Hypothalamus (tissue), 51 donors: ENCODE measurements at places on chromosomes 11 and 22.
A peak's percentile ranks its signal among the peaks of the same experiment; 100 is the strongest.

DNA sequence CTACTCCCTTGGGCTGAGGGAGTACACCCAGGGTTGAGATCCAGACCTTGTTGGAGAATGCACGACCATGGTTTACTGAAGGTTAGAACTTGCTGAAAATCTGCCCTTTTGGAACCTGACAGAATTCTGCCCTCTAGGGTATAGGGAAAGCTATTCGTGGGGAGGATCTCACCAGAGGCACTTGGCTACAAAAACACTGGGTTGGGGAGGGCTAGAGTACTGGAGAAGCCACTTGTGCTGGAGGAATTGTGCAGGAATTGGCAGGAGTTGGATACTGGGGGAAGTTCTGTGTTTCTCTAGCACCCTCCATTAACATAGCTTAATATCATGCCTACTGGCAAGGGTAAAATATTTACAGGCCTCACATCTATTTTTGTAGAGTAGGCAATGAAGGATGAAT, 55.8 kb downstream of the PPME1 start:
- no peak for DNase-seq

DNA sequence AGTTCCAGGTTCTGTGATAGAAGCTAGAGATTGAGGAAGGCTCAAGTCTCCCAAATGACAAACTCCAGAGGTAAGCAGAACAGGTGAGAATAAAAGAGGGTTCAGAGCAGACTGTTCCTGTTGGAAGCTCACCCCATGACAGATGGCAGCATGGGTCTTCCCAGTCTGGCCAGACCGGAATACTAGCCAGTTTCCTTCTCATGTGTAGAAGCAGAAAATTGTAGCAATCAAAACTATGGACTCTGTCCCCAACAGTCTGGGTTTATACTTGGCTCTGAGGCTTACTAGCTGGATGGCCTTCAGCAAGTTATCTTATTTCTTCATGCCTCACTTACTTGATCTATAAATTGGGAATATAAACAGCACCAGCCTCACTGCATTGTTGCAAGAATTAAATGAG, 494.8 kb downstream of the MN1 start:
- no peak for DNase-seq

DNA sequence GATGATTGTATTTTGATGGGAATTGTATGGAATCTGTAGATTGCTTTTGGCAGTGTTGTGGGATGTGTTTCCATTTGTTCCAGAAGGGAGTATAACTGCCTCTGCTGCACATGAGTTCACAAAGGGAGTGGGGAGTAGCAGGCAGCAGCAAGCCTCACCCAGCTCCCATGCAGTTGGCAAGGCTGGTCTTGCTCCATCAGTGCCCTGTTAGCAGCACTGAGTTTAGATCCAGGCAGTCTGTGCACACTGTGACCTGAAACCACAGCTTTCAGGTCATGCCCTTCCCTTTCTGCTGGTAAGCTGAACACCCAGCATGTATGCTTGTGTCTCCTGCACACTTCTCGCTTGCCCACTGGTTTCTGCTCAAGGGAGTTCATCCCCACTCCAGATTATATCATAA, 3.7 kb upstream of the NUCB2 start:
- no peak for DNase-seq

DNA sequence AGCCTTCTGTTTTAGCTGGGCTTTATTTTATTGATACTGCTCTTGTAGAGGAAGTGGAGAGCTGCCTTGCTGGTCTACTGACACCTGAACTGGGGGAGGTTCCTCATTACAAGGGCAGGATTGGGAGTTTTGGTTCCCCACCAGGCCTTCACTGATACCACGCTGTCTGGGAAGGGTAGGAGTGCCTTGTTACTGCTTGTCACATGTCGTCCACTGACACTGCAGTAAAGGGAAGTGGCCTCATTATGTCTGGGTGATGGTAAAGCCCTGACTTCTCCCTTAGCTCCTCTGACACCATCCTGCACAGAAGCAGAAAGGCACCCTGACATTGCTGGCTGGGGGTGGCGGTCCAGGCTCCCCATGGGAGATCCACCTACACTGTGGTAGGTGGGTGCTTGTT, 38.7 kb upstream of the ELF5 start:
- DNase-seq, result no peak

DNA sequence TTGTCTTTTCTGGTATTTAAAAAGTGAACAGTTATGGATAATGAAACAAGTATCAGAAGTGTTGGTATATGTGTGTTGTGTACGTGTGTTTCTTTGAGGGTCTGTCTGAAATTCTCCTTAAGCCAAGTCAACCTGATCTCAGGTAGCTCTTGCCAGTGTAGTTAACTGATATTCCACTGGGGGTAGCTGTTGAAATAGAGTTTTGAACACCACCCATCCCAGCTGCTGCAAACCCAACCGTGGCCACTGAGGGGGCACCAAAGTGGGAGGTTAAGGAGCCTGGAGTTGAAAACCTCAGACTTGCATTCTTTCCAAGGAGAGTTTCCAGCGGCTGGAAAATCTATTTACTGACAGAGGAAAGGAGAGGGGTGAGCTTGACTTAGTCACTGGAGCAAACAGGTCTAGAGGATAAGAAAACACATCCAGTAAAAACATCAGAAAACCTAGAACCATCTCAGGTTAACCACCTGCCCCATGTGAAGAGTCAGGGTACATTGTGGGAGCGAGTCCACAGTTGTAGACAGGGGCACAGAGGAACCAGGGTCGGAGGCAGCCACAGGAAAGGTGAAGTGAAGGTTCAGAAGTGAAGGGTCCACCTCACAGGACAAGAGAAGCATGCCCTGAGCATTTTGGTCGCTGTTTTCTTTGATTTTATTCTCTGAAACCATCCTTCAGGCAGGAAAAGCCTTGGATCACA, 8.8 kb upstream of the CUL5 start:
- no peak for DNase-seq

GRCh38 chr11:128628325-128628673, 40.9 kb upstream of the ETS1 start:
- no peak for DNase-seq

GRCh38 chr11:116501728-116502127, 271.1 kb downstream of the BUD13 start:
- no peak for DNase-seq

GRCh38 chr22:28021116-28021997, 102.3 kb upstream of the PITPNB start:
- DNase-seq, result no peak

DNA sequence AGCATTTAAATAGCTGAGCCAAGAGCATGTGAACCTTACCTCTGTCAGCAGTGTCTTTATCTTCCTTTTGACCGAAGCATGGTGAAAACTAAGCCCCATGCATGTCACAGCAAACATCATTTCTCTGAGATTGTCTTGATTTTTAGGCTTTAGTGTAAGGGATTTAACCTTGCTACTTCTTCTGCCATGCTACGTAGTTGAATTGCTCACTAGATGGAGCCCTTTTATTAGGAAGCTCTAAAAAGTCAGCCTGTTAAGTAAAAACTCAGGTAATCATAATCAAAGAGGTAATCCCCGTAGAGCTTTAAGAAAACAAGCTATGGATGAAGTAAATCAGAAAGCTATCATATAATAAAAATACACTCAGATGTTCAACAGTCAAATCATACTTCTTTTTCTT, 149.5 kb downstream of the PGR start:
- no peak for DNase-seq

GRCh38 chr11:118087931-118088330, 1.2 kb upstream of the SMIM35 start:
- DNase-seq, result no peak

DNA sequence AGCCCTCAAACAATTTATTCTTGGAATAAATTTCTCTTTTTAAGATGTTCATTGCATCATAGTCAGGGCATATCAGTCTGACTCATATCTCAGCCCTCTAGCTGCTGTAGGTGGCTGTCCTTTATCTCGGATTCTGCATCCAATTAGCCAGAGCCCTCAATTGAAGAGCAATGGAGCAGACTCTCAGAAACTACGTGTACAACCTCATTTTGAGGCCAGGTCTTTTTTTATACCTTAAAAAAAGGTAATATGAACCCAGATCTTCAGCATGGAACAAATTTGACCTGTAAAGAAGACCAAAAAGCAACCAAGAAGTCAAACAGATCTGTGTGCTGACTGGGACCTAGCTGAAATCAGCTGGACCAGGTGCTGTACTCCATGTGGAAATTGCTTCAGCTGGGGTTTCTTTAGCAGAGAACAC, 8.7 kb downstream of the OR52A5 start:
- DNase-seq, result no peak

GRCh38 chr22:19178065-19178656, 375 bp downstream of the SLC25A1 start:
- peak; percentile 66 for DNase-seq

DNA sequence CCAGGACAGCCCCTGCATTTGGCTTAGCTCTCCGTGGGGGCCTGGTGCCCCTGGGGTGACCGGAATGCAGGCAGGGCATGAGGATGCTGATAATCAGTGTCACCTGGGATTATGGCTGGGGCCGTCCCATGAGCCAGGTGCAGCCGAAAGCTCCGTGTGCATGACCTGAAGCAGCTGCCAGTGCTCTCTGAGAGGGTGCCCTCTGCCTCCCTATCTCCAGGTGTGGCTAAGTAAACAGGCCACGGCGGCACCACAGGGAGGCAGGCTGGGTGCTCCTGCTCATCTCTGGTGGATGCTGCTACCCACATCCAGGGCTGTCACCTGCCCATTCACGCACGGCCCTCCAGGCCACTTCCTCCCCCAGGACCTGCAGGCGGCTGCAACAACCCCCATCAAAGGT, 29.8 kb downstream of the DUSP8 start:
- no peak for DNase-seq

DNA sequence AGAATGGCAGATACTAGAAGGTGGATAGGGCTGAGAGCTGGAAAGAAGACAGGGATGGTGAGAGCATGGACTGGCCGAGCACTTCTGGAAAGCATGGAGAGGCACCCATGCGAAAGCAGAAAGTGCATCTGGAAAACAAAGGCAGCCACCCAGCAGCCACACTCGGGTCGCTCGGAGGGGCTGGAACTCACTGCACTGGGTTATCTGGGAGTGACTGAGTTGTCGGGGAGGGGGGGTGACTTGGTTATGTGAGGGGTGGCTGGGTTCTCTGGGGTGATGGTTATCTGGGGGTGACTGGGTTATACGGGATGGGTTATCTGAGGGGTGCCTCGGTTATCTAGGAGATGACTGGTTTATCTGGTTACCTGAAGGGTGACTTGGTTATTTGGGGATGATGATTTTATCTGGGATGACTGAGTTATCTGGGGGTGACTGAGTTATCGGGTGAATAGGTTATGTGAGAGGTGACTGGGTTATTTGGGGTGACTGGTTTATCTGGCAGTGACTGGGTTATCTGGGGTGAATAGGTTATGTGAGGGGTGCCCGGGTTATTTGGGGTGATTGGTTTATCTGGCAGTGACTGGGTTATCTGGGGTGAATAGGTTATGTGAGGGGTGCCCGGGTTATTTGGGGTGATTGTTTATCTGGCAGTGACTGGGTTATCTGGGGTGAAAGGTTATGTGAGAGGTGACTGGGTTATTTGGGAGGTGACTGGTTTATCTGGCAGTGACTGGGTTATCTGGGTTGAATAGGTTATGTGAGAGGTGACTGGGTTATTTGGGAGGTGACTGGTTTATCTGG, 2.6 kb upstream of the PANX2 start:
- no peak for DNase-seq

GRCh38 chr11:72815110-72815618, 953 bp downstream of the ATG16L2 start:
- DNase-seq, result no peak

DNA sequence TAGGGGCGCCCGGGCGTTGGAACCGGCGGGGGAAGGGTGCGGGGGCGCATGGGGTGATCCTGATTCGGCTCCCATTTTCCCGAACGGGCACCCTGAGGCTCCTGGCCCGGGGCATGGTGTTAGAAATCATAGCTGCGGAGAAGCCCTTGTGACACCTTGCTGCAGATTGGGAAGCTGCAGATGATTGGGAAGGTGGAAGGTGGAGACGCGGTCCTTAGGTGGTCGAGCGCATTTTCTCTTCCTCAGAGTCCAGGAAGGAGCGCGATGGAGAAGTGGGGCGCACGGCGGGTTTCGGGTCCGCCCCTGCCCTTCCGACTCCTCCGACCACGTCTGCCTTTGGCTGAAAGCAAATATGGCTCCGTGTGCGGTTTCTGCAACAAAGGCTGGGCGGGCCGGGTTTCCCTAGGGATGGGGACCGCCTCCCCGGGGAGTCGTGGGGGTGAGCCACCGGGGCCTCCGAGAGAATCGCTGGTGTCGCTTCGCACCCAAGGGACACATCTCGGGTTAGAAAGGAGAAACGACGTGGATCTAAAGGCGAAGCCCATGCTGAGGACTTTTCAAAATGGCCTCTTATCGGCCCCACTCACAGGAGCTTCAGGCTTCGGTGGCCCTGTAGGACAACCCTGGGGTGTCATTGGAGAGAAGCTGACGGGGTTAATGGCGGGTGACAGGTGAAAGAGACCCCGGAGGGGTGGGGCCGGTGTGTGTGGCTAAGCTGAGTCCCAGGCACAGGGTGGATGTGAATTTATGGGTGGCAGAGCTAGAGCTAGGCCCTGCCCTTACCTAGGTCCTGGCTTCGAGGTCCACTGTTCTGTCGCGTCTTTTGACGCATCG, 707 bp upstream of the FTH1 start:
- DNase-seq, result peak; percentile 69

GRCh38 chr11:84607975-84608836, 1018.9 kb downstream of the DLG2 start:
- DNase-seq, result no peak

- no peak for DNase-seq
Observed at GRCh38 chr22:28143241-28143865, 224.3 kb upstream of the PITPNB start.

DNA sequence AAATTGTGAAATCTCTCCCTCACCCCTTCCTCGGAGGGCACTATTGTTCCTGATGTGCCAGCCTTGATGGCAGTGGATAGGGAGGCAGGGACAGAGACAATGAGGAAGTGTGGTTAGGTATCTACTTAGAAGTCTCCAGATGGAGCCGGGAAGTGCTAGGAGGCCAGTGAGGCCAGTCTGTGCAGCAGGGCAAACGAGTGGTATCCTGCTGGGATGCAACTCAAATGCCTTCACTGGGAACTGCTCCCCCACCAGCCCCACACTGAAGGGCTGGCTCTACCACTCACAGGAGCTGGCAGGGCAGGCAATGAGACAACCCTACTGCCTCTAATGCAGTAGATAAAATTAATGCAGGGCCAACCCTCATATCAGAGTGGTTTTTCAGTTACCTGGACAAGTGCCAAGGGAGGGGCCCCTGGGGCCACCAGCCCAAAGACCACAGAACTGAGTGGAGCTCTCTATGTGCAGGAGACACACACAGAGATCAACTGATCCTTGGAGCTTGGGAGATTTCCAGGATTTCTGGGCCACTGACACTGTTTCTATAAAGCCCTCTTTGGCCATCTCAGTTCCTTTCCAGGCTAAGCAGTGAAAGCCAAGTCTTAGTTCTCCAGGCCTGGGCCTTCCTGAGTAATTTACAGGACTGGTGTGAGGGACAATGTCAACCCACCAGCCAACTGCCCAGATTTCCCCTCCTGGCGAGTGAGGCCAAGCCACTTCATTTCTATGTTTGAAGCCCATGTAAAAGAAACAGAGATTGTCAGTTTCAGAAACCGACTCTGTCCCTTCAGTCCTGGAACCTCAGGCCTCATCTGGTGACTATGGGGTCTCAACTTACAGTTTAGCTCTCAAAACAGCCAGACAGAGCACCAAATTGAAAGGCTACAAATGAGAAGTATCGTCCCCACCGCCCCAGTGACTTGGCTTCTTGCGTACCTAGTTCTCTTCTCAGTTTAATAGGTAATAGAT, 4.1 kb downstream of the MIF start:
- no peak for DNase-seq
